ENCODE measurements at places on chromosomes 7 and 10.

DNA sequence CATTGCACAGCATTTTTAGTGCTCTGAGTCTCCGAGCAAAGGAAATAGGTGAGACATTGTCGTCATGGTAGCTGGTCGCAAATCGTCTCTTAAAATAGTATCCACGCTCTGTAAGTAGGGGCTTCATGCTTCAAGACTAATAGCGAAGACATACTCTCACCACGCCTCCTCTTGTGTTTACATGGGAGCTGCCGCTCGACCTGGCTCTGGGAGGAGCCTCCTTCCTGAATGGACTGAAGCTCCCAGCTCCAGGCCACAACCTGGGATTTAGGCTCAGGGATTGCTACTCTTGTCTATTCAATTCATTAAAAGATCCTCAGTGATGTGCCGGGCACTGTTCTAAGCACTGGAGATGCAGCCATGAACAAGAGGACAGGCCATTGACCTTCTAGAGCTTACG, 196.1 kb upstream of the GALNT17 start:
- no peak for DNase-seq

DNA sequence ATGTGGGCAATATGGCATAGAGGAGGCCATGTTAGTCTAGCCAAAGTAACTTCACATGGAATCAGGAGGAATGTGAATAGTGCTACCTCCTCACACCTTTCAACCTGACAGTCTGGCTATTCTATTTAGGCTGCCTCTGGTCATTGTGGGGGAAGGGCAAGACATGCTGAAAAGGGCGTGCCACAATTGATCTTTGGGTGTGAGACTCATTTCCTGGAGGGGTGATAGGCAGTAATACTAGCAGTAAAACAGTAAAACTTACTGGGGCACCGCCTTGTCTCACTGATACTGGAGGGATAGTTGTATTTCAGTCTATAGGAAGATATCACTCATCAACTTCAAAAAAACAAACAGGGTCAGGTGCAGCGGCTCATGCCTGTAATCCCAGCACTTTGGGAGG, 88.7 kb downstream of the TMEM168 start:
- DNase-seq = no peak

GRCh38 chr10:91172348-91172747, 48.1 kb upstream of the PCGF5 start:
- no peak for DNase-seq

DNA sequence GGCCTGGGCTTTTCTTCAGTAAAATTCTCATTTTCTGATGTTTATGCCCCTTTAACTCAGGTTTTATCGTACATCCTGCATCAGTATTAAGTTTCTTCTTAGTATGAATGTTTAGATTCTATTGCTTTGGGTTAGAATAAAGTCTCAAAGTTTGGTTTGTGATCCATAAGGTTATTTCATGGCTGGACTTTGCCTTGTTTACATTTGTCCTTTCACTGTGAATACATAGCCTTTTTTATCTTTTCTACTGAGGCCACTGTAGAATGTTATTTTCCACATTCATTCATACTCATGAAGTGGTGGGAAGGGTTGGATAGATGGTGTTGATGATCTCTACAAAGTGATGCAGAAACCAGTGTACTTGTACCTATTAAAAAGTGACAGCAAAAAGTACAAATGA, 59.8 kb downstream of the CCSER2 start:
- DNase-seq = no peak

DNA sequence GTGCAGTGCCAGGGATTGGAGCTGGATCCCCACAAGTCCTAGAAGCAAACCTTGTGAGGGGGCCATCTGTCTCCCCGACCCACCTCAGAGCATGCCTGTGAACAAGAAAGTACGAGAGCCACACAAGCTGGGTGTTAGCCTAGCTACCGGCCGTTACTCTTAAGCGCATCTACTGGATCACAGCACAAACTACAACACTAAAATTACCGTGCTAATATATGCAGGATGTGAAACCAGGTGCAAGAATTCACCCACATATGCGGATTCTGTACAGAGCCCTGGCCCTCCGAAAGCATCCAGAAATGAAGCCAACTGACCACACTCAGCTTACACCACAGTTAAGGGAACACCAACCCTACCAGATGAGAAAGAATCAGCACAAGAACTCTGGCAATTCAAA, 16.0 kb upstream of the PRSS1 start:
- DNase-seq = no peak

DNA sequence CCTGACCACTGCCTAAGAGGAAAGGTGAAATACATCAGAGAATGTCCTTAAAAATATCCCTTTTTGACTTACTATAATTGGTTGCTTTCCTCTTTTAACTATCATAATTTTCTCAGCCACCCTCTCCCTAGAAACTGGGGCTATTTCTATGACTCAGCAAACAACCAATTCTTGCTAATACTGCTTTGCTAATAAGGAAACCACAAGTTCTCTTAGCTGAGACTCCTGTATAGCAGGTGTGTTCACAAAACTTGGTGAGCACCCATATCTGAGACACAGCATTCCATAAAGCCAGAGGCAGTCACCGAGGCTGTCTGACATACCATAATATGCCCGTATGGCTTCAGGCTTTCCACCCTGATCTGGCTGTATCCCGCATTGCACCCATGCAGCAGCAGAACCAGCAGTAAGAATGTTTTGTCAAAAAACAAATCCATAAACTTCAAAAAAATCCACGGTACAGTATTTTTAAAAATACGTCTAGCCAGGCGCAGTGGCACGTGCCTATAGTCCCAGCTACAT, 191.7 kb upstream of the C7orf33 start:
- no peak for DNase-seq

DNA sequence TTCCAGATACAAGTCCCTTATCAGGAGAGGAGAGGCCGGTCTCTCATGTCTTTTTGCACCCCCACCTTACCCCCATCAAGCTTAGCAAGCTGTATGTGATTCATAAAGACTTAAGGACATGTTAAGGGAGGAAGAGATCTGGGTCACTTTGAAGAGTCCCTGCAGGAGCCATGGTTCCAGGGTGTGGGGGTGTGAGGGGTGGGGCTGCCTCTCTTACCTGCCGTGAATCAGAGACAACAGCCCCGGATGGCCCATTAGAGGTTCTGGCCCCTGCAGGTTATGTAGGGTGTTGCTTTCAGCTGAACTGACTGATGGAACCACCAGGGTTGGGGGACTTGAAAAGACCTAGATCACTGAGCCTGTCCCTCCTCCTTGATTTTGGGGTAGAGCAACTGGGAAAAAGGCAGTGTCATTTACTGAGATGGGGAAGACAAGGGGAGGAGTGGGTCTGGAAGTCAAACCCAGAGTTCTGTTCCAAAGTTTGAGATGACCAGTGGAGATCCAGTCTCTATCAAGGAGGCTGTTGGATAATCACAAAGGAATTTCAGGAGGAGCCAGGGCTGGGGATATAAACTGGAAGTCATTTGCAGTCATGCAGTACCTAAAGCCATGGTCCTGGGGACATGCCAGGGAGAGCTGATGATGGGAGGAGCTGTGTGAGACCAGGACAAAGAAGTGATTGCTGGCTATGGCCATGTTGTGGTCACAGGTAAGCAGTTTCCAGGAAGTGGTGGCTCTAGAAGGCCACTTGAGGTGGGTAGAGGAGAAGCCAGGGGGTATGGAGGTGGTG, 23.1 kb downstream of the ADAMTS14 start:
- DNase-seq = no peak

DNA sequence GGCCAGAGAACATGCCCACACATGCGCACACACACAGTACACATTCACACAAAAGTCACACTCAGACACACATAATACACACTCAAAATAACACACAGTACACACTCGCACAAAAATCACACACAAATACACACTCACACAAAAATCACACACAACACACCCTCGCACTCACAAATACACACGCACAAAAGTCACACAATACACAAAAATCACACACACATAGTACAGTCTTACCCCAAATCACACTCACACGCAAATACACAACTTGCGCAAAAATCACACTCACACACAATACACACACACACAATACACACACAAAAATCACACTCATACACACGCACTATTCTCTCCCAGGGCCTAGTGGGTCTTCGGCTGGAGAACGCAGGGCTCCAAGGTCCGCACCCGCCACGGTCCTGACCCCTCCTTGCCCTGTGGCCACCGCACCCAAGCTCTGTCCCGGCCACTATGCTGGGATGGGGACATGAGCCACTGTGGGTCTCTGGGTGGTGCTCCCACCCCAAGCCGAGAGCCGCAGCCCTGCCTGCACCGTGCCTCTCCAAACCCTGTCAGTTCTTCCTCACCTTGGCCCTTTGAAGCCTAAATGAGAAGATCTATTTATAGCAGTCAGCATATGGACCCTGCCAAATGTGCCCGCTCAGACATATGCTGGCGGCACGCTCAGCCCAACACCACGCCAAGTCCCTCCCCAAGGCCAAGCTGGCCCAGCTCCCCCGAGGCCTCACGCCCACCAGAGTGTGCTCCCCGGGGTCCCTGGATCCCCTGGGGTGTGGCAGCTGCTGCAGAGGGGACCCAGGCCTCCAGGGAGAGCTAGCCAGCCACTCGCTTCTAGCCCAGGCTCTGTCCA, 55.9 kb downstream of the ELFN1 start:
- no peak for DNase-seq

GRCh38 chr7:103396471-103396870, 49.0 kb downstream of the PSMC2 start:
- DNase-seq = no peak

GRCh38 chr10:61747307-61747706, 84.6 kb downstream of the CABCOCO1 start:
- no peak for DNase-seq

DNA sequence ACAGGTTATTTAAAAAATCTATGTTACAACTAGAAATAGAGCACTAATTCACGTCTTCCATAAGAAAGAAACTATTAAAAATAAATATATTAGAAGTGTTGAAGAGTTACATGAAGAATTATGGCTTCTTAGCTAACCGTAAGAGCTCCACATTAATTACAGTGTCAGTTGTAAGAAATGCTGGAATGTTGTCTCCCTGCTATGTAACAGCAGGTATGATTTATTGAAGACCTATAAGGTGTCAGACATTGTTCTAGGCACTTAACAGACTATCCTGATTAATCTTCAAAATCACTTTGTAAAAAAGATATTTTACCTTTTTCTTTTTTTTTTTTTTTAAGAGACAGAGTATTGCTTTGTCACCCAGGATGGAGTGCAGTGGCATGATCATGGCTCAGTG, 75.8 kb upstream of the NEBL start:
- no peak for DNase-seq

- DNase-seq = no peak
These were observed 22.4 kb downstream of the GNG11 start for GRCh38 chr7:93943816-93944540.

DNA sequence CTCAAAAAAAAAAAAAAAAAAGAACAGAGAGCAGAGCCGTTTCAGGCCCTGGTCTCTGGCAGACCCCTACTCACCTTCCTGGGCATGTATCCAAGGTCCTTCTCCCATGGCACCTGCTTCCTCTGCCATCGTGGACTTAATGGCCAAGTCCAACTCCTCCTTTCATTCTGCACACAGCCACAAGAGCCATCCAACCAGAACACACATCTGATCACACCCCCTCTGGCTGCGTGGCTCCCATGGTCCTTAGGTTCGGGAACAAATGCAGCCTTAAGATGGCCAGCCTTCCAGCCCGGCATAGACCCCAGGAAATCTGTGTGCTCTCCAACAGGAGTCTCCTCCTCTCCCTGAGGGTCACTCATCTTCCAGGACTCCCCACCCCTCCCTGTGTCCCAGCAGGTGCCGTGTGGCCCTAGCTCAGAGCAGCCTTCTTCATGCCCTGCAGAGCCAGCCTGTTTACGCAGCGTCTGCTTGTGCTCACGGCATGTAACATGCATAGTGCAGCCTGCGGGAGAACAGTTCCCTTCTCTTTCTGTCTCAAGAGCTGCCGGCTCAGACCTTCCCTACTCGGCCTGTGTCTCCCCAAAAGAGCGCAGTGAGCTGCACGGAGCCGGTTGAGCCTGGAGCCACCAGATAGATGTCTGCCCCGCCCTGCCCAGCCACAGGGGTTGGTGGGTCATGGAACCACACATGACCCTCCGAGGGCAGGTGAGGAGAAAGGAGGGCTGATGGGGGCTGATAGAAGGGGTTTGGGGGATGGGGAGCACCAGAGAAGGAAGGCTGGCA, 157.3 kb downstream of the NRF1 start:
- DNase-seq = no peak

DNA sequence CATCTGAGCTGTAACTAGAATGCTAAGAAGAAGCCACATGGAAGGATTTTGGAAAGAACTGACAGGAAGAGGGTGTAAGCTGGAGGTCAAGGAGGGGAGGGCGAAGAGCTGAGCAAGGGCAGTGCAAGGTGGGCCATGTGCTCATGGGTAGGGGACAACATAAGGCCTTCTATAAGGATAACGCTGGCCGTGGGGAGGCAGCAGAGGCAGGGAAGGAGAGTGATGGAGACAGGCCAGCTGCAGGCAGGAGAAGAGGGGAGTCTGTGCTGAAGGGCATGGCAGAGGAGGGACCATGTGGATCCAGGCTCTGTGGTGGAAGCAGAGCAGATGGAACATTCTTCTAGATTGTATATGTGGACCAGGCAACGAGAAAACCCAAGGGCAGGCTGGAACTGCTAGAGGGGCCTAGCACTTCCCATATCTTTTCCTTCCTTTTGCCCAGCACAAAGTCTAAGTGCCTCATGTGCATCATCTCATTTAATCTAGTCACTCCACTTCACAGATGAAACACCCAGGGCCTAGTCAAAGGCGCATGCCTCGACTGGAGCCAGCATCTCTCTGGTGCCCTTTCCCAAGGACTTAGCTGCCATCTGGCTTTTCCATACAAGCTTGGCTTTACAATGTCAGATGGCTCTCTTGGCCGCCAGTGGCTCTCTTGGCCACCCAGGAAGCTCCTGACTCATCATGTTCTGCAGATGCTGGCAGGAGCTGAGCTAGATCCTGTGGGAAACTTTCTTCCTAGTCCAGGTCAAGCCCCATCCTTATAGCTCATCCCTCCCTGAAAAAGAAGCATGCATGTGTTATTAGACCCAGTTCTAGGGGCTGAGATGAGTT, 6.6 kb downstream of the LRRC18 start:
- DNase-seq = no peak

DNA sequence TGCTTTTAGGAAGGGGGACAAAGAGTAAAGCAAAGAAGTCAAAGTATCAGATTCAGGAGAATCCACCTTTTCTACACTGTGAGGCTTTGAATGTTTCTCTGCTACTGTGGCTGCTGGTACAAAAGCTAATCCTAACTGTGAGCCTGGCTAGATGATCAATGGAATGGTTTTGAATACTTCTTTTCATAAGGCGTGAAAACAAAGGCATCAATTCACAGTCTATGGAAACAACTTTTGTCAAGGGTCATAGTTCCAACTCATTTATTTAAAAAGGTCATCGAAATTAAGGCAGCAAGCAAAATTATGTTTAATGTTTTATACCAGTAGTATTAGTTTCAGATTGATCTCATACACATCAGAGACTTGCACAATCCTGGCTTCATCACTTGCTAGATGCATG, 118.1 kb downstream of the CTTNBP2 start:
- DNase-seq = no peak

DNA sequence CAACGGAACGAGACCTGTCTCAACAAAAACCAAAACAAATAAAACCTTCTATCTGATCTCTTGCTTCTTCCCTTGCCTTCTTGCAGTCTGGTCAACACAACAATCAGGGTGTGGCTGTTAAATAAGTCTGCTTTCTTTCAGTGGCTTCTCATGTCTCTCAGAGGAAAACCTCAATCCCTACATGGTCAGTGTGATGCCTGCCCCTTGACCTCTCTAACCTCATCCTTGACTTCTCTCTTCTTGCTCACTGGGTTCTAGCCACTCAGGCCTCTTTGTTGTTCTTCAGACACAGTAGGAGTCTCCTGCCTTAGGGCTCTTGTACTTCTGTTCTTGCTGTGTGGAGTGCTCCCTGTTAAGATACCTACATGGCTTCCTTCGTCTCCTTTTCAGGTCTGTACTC, 220.4 kb downstream of the SDHAF3 start:
- DNase-seq = no peak

- no peak for DNase-seq
These were observed at the start of gene PRR15 for GRCh38 chr7:29563590-29564495. TSS of gene PRR15 (plus strand) at chr7:29563835. CDS start at chr7:29566330, 2,495 bp downstream.

Measured in T1000 (cell line).